B cell (primary cell): ENCODE measurements at places on chromosomes 7 and 10. TPM values are rescaled to one million over a fixed set of nuclear protein-coding genes. Genes with fewer than 3 reads are reported as not detected.
A peak's percentile ranks its signal among the peaks of the same experiment; 100 is the strongest.

- peaks cover 19% of the 10 kb centered on the region for H3K4me1 ChIP-seq
- H3K36me3 ChIP-seq, result no peaks in the 10 kb centered on the region
- H3K27ac ChIP-seq, result no peak overlapping the region
- H3K27me3 ChIP-seq, result peaks cover 43% of the 10 kb centered on the region
- H3K4me3 ChIP-seq, result no peak overlapping the region
These were observed 1.3 kb upstream of the BMPER start for GRCh38 chr7:33903791-33904680.

GRCh38 chr10:75295868-75296441 lies 60.2 kb upstream of the COMTD1 start:
- H3K4me1 ChIP-seq, result peaks cover 18% of the 10 kb centered on the region
- no peaks in the 10 kb centered on the region for H3K36me3 ChIP-seq
- no peaks in the 10 kb centered on the region for H3K27me3 ChIP-seq
- H3K4me3 ChIP-seq, result no peak overlapping the region

DNA sequence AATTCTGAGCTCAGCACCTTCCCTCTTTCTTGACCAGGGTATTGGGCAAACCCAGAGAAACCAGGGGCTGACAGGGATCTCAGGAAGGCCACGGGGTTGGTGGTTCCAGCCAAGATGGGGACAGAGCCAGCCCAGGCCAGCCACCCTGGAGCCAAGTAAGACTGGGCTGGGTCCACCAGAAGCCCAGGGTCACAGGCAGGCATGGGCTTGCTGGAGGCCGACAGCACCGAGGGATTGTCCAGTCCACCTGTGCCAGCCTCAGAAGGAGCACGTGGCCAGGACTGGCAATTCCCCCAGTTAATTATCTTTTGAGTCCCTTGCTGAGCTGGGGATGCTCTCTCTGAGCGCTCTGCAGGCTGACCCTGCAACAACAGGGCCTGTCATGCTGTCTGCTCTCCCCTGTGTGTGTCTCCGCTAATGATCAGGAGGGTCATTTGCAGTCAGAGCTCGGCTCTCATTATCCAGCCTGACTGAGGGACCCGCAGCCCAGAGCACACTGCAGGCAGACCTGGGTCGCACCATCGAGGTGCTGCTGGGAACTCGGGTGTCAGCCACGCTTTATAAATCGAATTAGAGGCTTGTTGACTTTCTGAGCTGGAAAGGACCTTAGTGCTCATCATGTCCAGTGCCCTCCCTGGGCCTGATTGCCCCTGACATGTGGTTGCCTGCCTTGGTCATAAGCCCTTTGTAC lies 69.5 kb upstream of the PPIF start:
- no peaks in the 10 kb centered on the region for H3K36me3 ChIP-seq
- H3K4me3 ChIP-seq, result no peak overlapping the region
- no peak overlapping the region for H3K27ac ChIP-seq

DNA sequence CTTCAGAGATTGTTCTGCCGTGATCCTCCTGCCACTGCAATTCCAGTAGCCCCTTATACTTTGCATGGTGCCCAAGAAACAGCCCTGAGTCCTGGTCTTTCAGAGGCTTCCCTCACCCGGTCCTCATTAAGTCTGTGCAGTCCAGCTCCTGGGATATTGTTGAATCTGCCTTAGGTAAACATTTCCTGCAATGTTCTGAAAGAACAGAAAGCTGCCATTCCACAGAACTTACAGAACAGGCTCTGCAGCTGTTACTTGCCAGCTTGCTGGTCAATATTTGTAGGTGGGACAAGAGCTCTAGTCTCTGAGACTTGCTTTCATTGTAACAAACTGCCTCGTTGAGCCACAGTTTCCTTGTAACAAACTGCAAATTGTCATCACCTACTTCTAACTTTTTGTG lies 115.0 kb upstream of the KIF5B start:
- H3K4me3 ChIP-seq, result no peak overlapping the region
- H3K4me1 ChIP-seq, result no peaks in the 10 kb centered on the region
- H3K27ac ChIP-seq, result no peak overlapping the region
- DNase-seq, result no peak

GRCh38 chr10:93876381-93876780 lies 17.4 kb upstream of the SLC35G1 start:
- no peak for DNase-seq
- no peak overlapping the region for H3K27ac ChIP-seq
- H3K4me1 ChIP-seq, result no peaks in the 10 kb centered on the region
- H3K36me3 ChIP-seq, result no peaks in the 10 kb centered on the region

NKX1-2 gene
- not detected in 2 replicates for polyA plus RNA-seq

DNA sequence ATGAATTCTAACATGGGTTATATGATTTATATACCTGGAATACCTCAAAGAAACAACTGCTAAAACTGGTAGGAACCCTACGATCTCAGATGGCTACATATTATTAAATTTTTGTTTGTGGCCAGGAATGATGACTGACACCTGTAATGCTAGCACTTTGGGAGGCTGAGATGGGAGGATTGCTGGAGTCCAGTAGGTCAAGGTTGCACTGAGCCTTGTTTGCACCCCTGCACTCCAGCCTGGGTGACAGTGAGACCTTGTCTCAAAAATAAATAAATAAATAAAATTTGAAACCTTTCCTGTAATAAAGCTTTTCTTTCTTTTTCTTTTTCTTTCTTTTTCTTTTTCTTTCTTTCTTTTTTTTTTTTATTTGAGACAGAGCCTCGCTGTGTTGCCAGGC lies 61.2 kb downstream of the MPLKIP start:
- H3K4me3 ChIP-seq, result no peak overlapping the region
- no peak for DNase-seq
- no peaks in the 10 kb centered on the region for H3K36me3 ChIP-seq
- H3K27ac ChIP-seq, result no peak overlapping the region

- peak overlapping the region; percentile 90 for H3K27ac ChIP-seq
- no peak for DNase-seq
- H3K4me1 ChIP-seq, result peaks cover 25% of the 10 kb centered on the region
- no peaks in the 10 kb centered on the region for H3K27me3 ChIP-seq
- no peaks in the 10 kb centered on the region for H3K36me3 ChIP-seq
These were observed 644 bp downstream of the BUD23 start for GRCh38 chr7:73683788-73684693.

PRKCQ gene
- polyA plus RNA-seq, result 0.16 and 0.85 TPM in 2 replicates

C10orf67 gene
- 0.06 TPM in 1 of 2 replicates, not detected in the other for polyA plus RNA-seq

GRCh38 chr10:112950714-112951358 lies 789 bp downstream of the TCF7L2 start:
- H3K27me3 ChIP-seq, result peaks cover 45% of the 10 kb centered on the region
- H3K4me3 ChIP-seq, result peak overlapping the region; percentile 58
- no peaks in the 10 kb centered on the region for H3K36me3 ChIP-seq
- no peak overlapping the region for H3K27ac ChIP-seq
- peak; percentile 37 for DNase-seq

DNA sequence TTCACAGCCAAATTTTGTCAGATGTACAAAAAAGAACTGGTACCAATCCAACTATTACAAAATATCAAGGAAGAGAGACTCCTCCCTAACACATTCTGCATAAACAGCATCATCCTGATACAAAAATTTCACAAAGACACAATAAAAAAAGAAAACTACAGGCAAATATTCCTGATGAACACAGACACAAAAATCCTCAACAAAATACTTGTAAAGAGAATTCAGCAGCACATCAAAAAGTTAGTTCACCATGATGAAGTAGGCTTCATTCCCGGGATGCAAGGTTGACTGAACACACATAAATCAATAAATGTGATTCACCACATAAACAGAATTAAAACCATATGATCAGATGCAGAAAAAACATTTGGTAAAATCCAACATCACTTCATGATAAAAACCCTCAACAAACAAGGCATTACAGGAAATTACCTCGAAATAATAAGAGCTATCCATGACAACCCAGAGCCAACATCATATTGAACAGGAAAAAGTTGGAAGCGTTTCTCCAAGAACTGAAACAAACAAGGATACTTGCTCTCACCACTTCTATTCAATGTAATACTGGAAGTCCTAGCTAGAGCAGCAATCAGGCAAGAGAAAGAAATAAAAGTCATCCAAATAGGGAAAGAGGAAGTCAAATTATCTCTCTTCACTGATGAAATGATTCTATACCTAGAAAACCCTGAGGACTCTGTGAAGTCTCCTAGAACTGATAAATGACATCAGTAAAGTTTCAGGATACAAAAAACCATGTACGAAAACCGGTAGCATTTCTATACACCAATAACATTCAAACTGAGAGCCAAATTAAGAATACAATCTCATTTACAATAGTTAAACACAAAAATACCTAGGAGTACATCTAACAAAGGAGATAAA lies 223.1 kb downstream of the REEP3 start:
- no peak overlapping the region for H3K4me3 ChIP-seq
- no peaks in the 10 kb centered on the region for H3K27me3 ChIP-seq
- H3K36me3 ChIP-seq, result no peaks in the 10 kb centered on the region
- DNase-seq, result no peak

- H3K27me3 ChIP-seq, result no peaks in the 10 kb centered on the region
- H3K4me1 ChIP-seq, result no peaks in the 10 kb centered on the region
- no peak overlapping the region for H3K27ac ChIP-seq
- DNase-seq, result no peak
- no peaks in the 10 kb centered on the region for H3K36me3 ChIP-seq
These were observed 54.2 kb upstream of the EBF3 start for GRCh38 chr10:130018265-130018664.

DNA sequence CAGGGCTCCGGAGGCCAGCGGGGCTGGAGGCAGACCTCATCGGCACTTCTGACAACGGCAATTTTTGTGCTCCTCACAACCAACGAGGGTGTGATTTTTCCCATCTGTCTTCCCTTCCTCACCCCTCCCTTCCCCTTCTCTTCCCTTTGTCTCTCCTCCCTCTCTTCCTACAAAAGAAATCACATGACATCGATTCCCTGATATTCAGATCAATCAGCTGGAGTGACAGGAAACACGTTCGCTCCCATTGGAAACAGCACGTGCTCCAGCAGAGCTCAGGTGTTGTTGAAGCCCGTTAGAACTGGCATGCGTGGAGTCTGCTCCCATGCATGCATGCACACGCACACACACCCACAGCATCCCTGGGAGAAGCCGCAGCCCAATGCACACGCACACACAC lies 222.4 kb downstream of the PTPRN2 start:
- no peaks in the 10 kb centered on the region for H3K4me1 ChIP-seq
- H3K27ac ChIP-seq, result no peak overlapping the region
- H3K4me3 ChIP-seq, result no peak overlapping the region

- H3K4me1 ChIP-seq, result peaks cover 7% of the 10 kb centered on the region
- no peaks in the 10 kb centered on the region for H3K27me3 ChIP-seq
- no peak overlapping the region for H3K27ac ChIP-seq
- H3K36me3 ChIP-seq, result no peaks in the 10 kb centered on the region
These were observed 238.7 kb downstream of the CCSER2 start for GRCh38 chr10:84567133-84567532.

- no peaks in the 10 kb centered on the region for H3K4me1 ChIP-seq
- no peaks in the 10 kb centered on the region for H3K36me3 ChIP-seq
- DNase-seq, result no peak
- H3K27ac ChIP-seq, result no peak overlapping the region
- H3K27me3 ChIP-seq, result no peaks in the 10 kb centered on the region
These were observed 11.5 kb downstream of the EGFR start for GRCh38 chr7:55030314-55030713.

DNA sequence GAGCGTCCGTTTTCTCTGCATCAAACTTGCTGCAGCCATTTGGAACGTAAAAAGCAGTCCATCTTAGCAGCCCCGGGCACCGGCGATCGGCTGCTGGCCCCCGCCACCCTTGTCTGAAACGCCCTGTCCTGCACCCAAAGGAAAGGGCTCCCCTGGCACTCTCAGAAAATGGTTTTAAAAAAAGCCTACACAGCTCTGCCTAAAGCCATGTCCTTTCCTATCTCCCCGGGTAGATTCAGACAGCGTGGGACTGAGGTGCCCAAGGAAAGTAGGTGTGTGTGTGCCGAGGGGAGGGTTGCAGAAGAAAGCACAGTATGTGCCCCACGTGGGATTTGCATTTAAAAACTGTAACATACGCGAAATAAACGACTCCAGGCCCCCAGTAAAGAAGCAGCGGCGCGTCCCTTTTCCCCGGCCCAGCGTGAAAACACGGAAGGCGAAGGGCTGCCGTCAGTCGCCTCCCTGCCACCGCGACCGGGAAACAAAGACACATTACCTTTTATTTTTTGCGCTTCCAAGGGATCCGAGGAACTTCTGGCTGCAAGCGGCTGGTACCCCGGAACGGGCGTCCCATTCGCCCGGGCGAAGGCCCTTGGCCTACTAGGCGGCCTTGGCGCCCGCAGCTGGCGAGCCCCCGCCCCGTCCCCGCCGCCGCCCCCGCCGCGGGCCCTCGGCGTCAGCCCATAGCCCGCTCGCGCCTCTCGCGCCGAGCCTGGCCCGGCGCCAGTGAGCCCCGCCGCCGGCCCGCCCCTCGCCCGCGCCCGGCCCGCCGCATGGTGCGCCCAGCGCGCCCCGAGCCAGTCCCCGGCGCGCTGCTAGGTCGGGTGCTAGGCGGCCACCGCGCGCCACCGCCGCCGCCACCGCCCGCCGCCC lies 304.6 kb downstream of the PRPF18 start:
- H3K4me1 ChIP-seq, result peaks cover 20% of the 10 kb centered on the region
- H3K27me3 ChIP-seq, result peaks cover 49% of the 10 kb centered on the region
- H3K27ac ChIP-seq, result no peak overlapping the region
- no peaks in the 10 kb centered on the region for H3K36me3 ChIP-seq
- peak overlapping the region; percentile 36 for H3K4me3 ChIP-seq

DNA sequence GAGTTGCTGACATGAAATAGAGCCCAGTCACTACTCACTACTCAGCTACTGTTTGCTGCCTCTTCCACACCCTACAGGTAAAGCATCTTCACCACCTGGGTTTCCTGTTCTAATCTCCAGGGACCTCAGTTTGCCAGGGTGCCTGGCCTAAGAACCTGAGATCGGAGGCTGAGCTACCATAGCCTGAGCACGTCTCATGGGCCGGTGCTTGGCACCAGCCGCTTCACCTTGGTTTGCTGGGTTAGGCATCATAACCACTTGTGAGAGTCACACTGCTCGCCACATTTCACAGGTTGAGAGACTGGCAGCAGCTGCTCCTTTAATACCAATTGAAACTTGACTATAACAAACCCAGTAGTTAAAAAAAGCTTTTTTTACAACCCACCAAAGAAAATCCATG lies 75.1 kb downstream of the EMX2 start:
- H3K4me3 ChIP-seq, result no peak overlapping the region
- H3K27ac ChIP-seq, result no peak overlapping the region
- H3K27me3 ChIP-seq, result no peaks in the 10 kb centered on the region
- no peak for DNase-seq

DNA sequence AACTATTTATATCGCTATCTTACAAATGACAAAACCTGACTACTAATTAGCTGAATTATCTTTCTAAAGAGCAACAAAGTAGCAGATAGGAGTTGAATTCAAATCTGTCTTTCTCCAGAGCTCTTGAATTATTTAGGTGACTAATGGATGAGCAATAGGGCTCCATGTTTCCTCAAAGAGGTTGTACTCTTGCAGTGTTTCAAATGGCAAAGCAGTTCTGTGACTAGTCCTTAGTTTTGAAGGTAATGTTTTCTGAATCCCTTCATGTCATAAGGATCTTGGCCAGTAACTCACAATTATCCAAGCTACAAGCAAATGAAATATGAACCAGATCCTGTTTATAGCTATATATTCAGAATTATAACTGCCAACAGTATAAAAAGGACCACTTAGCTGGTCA lies 999.7 kb downstream of the NRG3 start:
- H3K27ac ChIP-seq, result no peak overlapping the region
- no peaks in the 10 kb centered on the region for H3K27me3 ChIP-seq
- H3K36me3 ChIP-seq, result no peaks in the 10 kb centered on the region
- H3K4me3 ChIP-seq, result no peak overlapping the region

GRCh38 chr7:108015740-108016139 lies 12.8 kb upstream of the LAMB1 start:
- H3K27ac ChIP-seq, result no peak overlapping the region
- no peaks in the 10 kb centered on the region for H3K27me3 ChIP-seq
- H3K36me3 ChIP-seq, result no peaks in the 10 kb centered on the region
- no peak for DNase-seq
- H3K4me1 ChIP-seq, result no peaks in the 10 kb centered on the region
- no peak overlapping the region for H3K4me3 ChIP-seq

- DNase-seq, result no peak
- no peak overlapping the region for H3K4me3 ChIP-seq
- no peaks in the 10 kb centered on the region for H3K36me3 ChIP-seq
- H3K27ac ChIP-seq, result no peak overlapping the region
These were observed 670.2 kb upstream of the MKI67 start for GRCh38 chr10:128796396-128796912.

ABCB1 gene
- polyA plus RNA-seq, result 8.5 and 13.7 TPM in 2 replicates
